ENCODE measurements at places on chromosomes 3 and 15.

DNA sequence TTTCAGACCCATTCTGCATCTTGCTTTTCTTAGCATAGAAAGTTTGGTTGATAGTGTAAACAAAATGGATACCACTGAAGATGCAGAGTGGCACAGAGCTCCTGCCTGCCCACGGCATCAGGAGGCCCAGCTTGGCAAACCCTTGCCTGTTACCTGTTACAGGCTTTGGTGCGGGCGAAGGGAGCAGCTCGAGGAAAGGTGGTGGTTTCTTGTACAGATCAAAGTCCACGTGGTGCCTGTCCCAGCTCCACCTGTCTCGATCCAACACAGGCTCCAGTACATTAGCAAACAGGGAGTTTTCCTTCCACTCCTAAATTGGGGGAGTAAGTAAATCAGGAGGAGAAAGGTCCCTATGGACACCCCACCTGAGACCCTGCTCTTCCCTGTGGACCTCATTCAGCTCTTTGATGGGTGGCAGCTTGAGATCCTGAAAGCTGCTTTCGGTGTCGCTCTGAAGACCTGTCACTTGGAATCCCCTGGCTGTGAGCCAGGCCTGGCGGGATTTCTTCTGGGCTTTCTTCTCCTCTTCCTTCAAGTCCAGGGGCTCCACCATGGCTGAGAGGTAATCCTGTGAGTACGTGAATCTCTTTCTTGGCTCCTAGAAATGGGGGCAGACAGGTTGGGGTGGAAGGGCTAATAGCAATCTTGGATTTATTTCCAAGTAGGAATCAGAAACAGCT is 35.7 kb downstream of the ACAD9 start:
- no peak for DNase-seq

DNA sequence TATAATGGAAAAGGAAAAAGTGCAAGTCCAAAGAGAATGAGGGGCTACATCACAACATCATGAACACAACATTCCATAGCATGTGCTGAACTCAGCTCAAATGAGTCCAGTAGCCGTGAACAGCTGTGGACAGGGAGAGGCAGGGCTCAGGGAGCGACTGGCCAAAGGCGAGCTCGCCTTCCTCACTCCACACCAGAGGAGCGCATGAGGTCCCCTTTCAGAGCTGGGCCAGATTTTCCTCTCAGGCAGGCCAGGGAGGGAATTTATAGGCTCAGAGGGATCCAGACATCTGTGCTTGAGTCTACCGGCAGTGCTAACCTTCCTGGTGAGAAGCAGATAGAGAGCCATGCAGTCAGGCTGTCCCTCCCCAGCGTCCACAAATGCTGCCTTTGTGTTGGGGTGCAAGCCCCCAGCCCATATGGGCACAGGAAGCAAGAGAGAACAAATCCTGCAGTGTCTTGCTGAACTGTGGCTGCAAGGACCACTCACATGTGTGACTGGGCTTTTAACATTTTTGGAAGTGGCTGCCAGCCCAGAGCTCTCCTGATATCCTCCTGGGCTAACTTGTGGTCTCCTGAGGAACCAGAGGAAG is 32.5 kb downstream of the ARHGEF3 start:
- DNase-seq, result no peak

DNA sequence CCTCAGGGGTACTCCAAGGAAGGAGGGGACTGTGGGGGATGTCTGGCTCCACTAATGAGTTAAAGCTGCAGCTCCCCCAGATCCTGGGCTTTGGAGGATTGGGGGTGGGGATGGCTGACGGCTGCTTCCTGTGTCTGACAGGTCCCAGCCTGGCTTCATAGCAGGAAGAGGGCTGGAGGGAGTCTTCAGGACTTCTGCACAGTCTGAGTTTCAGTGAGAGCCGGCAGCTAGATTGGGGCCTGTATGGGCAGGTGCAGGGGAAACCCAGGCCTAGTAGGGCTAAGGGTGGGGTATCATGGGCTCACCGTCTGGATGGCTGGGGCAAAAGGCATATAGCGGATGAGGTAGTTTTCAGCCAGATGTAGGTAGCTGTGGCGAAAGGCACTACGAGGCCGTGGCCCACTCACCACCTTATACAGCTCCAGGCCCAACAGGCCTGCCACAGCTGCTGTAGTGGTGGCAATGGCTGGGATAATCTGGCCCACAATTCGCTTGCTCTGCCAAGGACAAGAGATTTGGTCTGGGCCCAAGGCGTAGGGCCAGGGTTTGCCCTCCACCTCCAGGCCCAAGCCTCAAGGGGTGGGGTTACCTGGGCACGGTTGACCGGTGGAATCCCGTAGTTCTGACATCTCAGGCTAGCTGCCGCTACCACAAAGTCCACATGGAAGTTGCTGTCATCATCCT is 4.5 kb downstream of the INKA1 start:
- no peak for DNase-seq

DNA sequence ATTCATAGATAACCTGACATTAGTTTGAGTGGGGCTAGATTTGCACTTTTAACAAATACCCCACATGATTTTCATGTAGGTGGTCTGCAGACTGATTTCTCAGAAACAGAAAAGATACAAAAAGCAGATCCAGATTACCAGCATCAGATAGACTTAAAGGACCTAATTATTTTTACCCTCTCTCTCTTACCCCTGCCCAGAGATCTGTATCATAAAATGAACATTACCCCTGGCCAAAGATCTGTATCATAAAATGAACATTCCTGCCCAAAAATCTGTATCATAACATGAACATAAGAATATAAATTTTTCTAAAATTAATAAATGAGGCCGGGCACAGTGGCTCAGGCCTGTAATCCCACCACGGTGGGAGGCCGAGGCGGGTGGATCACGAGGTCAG is 14.6 kb upstream of the TRPC1 start:
- DNase-seq, result no peak

GRCh38 chr3:129913618-129914017 is 20.1 kb upstream of the TMCC1 start:
- DNase-seq, result no peak

DNA sequence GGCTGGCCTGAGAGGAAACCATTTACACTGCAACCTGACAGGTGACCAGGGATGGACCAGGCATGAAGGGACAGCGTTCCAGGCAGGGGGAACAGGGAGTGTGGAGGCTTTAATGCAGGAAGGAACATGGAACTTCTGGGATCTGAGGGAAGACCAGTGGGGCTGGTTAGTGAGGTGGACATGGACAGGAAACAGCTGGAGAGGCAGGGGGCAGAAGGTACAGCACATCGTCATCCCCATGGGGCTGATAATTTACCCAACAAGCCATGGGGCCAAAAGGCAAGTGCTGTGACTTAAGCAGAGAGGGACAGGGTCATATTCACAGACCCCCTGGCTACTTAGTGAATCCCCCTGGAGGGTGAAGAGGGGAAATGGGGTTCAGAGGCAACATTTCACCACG is 77.0 kb upstream of the LARS2 start:
- no peak for DNase-seq

DNA sequence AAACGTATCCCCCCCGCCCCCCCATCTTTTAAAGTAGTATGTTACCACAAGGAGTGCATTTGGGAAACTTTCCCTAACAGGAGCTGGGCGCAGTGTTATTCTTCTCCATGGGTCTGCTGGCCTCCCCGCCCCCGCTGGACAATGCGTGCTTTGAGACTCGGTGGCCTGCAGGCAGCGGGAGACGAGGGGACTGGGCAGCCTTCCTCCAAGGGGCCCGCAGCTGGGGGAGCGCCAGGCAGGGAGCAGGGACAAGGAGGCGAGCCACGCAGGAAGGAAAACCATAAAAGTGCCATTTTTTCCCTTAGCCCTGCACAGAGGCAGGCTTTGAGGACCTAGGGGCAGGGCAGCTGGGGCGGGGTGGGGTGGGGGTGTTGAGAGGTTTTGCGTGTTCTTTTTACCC is 14.1 kb downstream of the SOX2 start:
- no peak for DNase-seq

DNA sequence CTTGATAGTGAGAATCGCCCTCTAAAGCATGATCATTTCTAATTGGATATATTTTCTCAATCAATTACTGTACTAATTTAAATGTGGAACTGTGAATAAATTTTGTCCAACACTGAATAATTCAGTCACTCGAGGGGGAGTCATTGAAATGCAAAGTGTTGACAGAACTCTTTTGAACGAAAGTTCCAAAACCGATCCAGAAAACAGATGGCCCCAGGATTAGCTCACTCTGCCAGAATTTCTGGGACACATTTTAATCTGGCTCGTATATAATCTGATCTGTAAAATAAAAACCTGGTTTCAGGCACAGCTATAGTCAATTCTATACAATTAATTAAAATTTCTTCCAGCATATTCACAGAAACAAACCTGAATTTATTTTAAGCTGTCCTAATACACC is 580.4 kb downstream of the ROBO1 start:
- DNase-seq, result no peak

GRCh38 chr3:138381950-138382715 is 33.8 kb downstream of the MRAS start:
- no peak for DNase-seq

GRCh38 chr15:69526081-69527061 is 73.8 kb downstream of the RPLP1 start:
- DNase-seq, result no peak

- no peak for DNase-seq
Measured at GRCh38 chr3:149934524-149934923, 36.2 kb downstream of the PFN2 start.

GRCh38 chr15:69056365-69056764 is 41.9 kb downstream of the NOX5 start:
- no peak for DNase-seq

- DNase-seq, result no peak
Measured at GRCh38 chr3:138072796-138073195, 42.6 kb downstream of the DZIP1L start.

GRCh38 chr15:42084465-42085235 is 9.7 kb downstream of the PLA2G4D start:
- peak; percentile 46 for DNase-seq

- no peak for DNase-seq
Measured at GRCh38 chr3:177934001-177934891, 602.0 kb upstream of the KCNMB2 start.

DNA sequence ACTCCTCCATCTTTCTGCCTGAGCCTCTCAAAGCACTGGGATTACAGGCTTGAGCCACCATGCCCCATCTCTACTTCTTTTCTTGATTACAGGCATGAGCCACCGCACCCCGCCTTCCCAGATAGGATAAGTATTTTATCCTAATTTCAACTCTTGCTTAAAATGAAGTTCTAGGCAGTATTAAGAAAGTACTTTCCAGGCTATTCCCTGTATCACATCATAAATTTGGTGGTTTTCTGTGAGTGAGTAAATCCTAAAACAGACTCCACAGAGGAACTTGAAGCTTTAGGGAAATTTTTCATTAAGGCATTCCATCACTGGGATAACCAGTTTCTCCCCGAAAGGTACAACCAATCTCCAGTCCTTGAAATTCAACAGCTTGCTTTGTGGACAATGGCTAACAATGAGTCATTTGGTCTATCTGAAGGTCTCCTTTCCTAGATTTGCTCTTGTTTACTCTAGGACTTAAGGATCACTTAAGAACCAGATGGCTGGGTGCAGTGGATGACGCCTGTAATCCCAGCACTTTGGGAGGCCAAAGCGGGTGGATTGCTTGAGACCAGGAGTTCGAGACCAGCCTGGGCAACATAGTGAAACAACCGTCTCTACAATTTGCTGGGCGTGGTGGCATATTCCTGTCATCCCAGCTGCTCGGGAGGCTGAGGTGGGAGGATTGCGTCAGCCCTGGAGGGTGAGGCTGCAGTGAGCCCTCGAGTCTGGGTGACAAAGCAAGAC is 49.7 kb upstream of the SKIL start:
- no peak for DNase-seq

- DNase-seq, result no peak
Measured at GRCh38 chr3:172627057-172627809, 83.6 kb downstream of the NCEH1 start.

DNA sequence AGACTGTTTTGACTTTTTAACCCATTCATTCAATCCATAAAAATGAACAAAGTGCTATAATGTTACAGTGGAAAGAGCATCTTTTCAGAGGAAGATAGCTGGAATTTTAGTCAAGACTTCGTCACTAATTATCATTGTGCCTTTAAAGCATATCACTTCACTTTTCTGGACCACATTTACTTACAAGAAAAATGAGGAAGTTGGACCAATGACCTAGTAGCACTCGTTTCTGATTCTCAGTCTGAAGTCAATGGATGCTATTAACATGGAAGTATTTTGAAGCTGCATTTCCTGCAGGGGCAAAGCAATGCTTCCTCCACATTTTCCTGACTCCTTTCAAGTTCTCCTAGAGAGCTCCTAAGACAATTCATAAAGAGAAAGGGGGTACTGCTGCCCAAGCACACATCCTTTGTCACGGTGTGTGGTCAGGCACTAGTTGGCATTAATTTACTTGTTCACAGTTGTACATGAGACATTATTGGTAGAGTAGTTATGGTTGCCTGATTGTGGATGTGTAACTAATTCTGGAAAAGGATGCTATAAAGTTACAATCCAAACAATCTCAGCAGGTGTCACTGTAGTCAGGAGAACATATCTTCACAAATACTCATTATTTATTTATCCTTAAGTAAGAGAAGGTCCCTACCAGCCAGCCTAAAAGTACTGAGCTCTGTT is 1049.1 kb downstream of the FHIT start:
- DNase-seq, result no peak

DNA sequence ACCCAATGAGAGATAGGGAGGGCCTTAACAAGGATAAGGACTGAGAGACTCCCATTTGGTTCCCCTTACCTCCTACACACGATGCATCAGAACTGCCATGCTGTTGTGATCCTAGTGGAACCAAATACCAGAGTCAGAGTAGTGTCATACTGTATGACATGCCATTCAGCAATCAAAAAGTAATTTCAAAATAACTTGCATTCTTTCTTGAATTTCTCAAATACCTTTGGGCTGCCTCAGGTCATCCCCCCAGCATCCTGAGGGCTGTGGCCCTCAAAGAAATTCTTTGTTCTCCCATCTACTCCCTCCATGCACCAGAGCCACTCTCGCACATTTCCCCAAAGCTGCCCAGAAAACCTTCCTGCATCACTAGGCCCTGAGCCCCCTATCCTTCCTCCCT is 68.9 kb upstream of the PPP2R3A start:
- DNase-seq, result no peak

DNA sequence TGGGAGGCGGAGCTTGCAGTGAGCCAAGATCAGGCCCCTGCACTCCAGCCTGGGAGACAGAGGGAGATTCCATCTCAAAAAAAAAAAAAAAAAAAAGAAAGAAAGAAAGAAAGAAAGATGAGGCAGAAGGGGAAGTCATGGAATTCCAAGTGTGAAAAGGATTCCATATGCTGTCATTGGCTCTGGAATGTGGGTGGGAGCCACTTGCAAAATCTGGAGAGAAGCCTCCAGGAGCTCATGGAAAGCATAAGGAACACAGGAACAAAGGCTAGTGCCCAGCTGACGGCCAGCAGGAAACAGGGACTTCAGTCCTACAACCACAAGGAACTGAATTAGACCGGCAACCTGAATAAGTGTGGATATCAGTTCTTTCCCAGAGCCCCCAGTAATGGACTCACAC is 12.5 kb upstream of the TRAK1 start:
- no peak for DNase-seq

GRCh38 chr3:114481113-114481512 is 187.3 kb downstream of the TIGIT start:
- DNase-seq, result no peak

DNA sequence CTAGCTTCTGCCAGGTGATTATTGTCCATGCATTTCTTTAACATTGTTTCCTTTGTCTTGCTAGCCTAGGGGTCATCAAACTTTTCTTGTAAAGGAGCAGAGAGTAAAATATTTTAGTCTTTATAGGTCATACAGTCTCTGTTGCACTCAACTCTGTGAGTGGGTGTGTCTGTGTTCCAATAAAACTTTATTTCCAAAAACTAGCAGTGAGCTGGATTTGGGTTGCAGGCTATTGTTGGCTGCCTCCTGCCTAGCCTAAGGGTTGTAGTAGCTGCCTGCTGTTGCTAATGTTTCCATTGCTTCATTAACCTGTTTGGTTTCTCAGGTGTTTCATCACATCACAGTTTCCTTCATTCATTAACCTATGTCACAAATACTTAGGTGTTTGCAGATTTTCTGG is 64.0 kb upstream of the DCP1A start:
- DNase-seq, result no peak
